NCI-H2081 treated with DMSO at 0.1 percent for 48 hours (cell line): ENCODE measurements at places on chromosomes 11 and 22.

GRCh38 chr11:66862559-66863037, 5.7 kb downstream of the LRFN4 start:
- DNase-seq, result no peak

DNA sequence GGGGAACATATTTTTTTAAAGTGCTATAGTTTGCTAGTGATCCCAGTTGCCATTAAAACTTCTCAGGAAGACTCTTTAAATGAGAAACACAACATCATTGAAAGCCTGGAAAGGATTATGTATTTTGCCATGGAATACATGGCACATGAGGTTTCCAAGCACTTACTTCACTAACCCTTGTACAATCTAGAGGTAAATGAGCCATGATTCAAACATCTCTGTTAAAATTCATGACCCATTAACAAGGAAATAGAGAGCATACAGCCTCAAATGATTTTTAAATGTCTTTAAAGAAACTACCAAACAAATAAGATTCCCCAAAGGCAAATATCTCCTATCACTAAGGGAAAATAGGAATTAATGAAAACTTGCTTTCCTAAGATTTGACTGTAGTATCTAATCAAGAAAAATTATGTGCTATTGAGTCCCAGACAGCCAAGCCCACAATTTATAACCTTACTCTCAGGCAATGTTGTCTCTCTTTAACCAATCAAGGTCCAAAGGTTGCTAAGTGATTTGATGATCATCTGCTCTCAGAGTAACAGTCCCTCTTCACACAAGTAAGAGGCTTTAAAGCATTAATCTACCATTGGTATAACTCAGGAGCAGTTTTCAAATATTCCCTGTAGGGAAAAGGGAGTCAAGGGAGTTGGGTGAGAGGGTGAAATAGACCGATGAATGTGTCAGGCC, 92.0 kb upstream of the DDI1 start:
- no peak for DNase-seq

GRCh38 chr11:774873-775592, 2.3 kb downstream of the GATD1 start:
- DNase-seq, result no peak

DNA sequence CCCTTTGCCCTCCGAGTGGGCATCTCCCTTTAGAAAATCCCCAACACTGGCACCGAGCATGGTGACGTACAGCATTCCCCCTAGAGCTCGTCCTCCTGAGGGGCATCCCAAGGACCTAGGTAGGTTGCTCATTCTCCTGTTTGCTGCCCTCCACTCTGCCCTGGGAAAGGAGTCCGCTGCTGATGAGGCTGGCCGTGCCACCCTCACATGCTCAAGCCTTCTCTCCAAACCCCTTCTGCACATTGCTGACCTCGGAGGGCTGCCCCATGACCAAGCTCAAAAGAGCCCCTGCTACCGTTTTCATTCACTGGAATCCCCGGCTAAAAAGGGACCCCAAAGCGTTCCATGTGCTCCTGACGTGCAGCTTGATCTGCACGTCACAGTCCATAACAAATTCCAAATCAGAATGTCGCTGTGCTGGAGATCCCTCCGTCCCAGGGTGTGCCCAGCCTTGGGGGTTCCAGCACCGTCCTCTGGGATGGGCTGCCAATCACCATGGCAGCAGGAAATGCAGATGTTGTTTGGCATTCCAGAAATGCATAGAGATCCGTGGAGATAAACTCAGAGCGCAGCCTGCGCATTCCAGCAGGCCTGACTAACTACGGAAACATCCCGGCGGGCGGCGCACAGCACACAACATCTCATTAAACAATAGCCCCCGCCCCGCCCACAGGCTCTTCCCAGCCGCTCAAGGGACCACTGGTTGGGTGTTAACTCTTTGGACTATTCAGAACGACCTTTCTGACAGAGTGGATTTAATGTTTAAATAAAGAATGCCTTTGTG, 26.3 kb upstream of the GNB1L start:
- no peak for DNase-seq

DNA sequence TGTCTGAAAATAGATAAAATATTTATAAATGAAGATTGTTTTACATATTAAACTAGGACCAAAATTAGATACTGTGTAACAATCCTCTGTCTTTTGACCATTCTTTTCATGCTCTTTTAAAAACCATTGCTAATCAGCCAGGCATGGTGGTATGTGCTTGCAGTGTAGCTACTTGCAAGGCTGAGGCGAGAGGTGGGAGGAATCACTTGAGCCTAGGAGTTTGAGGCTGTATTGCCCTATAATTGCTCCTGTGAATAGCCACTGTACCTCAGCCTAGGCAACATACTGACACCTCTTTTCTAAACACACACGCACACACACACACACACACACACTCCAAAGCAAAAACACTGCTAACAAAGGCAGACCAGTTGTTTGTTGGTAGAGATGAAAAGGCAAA, 259.2 kb downstream of the JRKL start:
- no peak for DNase-seq

DNA sequence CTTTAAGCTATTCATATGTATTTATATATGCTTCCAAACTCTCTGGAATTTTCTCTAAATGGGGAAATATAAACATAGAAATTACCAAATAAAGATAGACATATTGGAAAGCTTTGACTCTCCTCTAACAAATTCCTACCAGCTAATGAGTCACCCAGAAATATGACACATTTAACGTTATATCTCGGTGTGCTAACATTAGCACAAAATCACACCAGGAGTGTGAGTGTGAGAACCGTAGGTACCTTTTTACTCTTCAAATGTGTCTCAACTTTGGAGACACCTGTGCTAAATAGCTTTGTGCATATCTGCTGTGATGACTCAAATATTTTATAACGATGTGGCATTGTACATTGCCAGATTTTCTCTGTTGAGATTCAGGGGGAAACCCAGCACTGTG, 714.4 kb downstream of the METTL15 start:
- DNase-seq, result no peak

DNA sequence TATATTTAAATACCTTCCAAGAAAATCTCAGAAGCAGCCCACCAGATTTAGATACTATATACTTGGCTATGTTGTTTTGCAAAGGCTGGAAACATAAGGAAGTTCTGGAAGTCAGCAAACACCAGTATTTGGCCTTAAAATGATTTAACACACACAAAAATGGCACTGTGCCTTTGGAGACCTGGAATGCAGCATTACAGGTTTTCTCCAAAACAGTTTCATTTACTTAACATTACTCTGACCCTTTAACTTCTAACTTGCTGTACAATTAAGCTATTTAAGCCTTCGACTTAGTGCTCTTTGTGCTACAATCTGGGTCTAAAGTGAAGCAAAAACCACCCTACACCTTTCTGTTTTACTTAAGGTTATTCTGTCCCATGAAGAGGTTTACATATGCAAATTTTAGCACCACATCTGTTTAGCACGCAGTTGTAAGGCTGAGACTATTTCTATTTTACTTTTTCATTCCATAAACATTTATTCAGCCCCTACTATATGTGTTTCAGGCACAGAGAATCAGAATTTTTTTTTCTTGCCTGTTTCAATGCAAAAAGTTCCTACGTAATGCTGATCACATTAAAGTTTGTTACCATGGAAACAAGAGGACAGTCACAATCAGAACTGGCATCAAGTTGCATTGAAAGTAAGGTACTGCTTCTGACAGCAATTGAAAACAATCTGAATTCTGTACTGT, 70.3 kb downstream of the MAML2 start:
- DNase-seq, result no peak

DNA sequence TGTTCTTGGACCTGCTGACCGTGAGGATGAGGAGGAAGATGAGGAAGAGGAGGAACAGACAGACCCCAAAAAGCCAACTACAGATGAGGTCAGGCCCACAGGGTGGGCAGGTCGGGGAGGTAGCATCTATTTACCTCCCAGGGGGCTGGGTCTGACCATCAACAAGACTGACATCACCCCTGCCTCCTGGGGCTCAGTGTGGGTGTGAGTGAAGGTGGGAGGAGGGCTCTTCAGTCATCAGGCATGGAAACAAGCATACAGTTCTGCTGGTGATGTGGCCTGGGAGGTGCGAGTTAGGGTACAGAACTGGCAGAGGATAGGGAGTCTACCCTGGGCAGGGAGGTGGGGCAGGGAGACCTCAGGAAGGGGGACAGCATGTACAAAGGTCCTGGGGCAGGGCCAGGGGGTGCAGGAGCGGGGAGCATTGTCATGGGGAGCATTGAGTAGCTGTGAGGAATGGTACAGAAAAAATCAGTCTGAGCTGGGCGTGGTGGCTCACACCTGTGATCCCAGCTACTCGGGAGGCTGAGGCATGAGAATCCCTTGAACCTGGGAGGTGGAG, 8.9 kb downstream of the PLCB3 start:
- no peak for DNase-seq

DNA sequence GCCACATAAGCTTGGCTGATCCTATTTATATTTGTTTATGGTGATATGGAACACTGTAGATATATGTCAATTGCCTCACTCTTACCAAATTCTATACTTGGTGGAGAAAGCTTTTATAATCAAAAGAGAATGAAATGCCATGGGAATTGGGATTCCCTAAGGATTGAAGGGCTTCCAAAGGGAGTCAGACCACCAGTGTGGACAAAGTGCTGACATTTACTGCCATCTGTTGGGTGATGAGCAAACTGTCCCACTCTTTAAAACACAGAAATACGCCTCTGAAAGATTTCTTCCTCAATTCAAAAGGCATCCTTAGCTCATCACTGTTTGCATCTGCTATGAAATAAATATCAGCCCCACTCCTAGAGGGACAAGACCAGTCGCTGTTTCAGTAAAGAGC, 7.1 kb downstream of the SLC1A2 start:
- DNase-seq, result no peak

DNA sequence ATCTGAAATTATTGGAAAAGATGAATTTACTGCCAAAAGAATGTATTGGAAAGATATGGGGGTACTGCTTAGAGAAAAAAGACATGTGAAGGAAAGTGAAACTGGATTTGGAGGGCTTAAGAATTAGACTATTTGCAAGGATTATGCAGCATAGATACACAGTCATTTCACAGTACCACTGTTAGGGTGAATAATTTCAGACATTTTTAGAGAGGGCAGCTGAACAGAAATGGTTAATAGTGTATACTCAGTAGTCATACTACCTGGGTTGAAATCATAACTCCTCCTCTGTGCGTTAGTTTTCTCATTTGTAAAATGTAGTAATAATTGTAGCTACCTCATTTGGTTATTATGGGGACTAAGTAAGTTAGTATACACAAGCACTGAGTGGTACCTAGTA, 33.0 kb downstream of the GAS2 start:
- no peak for DNase-seq

DNA sequence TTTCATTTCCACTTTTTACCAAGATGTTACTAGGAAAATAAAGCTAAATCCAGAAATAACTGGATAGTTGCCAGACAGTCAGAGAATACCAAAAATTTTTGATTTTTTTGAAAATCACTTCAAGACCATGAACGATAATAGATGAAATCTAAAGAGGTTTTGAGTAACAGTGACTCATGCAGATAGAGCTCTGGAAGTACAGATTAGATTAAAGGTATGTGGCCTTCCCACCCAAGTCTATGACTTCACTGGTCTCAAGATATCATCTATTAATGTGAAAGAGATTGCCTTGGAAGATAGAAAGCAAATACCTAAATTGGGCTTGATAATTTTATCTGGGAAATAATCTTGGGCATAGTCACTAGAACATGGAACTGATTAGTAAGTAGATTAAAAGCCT, 415.9 kb downstream of the METTL15 start:
- DNase-seq, result no peak

DNA sequence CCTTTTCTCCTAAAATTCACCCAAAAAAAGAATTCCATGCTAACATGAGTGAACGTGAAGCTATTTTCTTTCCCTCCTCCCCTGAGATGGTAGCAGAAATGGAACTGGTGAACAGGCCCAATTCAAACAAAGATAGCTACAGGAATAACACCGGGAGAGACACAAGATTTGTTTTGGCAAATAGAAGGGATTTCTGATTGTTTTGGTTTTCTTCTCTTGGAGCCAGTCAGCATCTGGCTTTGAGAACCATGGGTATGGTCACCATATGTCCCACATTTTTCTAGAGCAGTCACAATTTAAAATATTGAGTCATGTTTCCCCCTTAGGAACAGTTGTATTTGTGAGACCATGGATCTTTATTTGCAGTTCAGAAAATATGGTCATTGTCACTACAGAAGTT, 214.1 kb downstream of the FAM76B start:
- no peak for DNase-seq

DNA sequence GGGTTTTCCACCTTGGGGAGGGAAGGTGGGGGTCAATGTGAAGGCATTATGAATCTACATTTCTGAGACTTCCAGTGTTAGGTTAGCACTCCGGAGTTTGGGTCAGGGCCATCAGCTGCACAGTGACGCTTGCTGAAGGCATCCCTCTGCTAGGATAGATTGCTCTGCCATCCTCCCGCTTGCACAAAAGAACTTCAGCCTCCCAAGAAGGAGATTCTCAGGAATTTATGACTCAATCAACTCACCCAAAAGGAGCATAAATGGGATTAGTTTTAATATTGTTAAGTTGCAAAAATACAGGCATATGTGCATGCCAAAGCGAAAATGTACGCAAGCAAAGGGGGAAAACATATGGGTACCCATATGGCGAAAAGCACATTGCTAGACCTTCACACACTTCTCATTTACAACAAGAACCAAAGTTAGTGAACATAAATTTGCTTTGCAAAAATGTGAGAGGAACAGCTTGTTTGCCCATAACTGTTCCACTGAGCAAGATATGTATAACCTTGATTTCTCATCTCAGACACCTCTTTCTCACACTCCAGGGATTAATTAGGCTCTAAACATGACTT, 1013.0 kb downstream of the OPCML start:
- DNase-seq, result no peak
